ENCODE measurements at places on chromosomes 7 and 10.

DNA sequence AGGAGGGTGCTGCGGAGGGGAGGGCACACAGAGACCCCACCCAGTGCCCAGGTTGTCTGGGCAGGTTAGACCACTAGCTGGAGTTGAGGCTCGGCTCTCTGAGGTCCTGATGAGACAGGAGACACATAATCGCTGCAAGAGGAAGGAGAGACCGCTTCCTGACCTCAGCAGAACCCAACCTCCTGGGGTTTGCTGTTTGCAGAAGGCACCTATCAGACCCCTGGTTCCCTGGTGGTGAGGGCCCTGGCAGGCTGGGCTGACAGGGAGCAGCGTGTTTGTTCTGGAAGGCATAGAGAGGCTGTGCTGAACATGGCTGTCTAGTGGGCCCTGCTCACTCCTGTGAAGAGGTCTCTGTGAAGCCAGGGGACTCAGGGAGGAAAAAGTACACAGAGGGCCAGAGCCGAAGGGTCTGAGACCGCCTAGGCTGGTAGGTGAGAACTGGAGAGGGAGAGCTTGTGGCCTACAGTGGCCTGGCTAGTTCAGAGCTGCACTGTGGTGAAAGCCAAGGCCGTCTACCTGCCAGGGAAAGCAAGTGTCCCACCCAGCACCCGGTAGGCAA, 39.4 kb upstream of the NPFFR1 start:
- no peak for DNase-seq

GRCh38 chr10:7314170-7314569, 96.7 kb downstream of the SFMBT2 start:
- no peak for DNase-seq

GRCh38 chr10:95785942-95786669, 30.1 kb downstream of the ENTPD1 start:
- DNase-seq, result no peak

- no peak for DNase-seq
These were observed 371.4 kb downstream of the PHTF2 start for GRCh38 chr7:78169992-78170391.

- DNase-seq, result no peak
These were observed 10.9 kb downstream of the ATG9B start for GRCh38 chr7:151013356-151013732.

DNA sequence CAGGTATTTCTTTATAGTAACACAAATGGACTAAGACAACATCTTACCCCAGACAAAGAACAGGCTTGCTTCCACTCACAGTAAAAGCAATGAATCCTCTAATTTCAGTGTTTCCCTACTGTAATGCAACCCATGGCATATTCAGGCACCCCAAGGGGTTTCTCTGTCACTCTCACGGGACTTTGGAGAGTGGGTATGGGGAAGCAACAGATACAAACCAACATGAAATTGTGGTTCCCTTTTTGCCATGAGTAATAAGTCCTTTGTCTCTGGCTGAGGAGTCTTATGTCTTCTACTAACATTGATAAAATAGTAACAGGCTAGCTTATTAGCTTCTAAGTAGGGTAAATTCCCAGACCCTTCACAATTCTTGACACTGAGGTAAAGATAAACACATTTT, 51.4 kb upstream of the AOAH start:
- DNase-seq, result peak; percentile 29

GRCh38 chr7:83861-84632, 108.3 kb upstream of the FAM20C start:
- DNase-seq, result no peak
